CD4-positive, alpha-beta T cell treated with Interleukin-17A for 1 hour (primary cell): ENCODE measurements at places on chromosomes 16 and 17.
A peak's percentile ranks its signal among the peaks of the same experiment; 100 is the strongest.

DNA sequence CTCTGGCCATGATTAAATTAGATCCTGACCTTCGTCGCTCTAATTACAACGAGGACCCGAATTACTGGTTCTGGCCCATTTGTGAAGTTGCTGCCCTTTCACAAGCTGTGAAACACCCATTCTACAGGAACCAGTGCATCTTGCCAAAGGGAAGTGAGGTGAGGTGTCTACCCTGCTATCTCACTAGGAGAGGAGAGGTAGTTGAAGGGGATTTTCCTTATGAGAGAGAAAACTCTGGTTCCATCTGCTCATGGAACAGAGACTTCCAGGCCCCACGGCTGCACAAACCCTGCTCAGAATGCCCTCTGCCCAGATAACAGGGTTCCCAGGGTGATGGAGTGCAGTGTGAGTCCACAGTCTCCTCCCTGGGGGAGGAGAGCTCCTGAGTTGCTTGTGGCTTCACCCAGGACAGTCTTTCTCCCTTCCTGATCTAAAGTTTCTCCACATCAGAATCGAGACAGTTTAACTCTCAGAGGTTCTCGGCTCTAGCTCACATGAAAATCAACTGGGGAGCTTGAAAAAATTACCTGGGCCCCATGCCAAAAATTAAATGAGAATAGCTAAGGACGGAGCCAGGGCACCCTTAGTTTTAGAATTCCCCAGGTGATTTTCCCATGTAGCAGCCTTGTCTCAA lies 7.8 kb upstream of the SSTR2 start:
- DNase-seq: no peak

GRCh38 chr16:67936880-67937605 lies 393 bp upstream of the PSMB10 start:
- peak; percentile 87 for DNase-seq

DNA sequence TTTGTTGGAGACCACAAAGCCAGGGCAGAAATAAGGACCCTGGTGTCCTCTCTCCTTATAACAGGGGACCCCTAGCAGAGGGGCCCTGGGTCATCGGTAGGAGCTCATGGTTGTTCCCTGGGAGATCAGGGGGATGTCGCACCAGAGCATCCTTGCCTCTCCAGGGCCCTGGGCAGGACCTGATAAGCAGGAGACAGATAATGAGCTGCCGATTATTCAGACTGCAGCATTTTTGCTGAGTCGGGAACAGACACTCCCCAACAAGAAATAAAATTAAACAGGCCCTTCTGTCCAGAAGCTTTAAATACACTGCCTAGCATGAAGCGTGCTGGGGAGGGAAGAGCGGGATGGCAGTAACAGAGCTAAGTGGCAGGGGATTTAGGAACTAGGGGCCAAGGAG lies 15.4 kb upstream of the GFAP start:
- no peak for DNase-seq

DNA sequence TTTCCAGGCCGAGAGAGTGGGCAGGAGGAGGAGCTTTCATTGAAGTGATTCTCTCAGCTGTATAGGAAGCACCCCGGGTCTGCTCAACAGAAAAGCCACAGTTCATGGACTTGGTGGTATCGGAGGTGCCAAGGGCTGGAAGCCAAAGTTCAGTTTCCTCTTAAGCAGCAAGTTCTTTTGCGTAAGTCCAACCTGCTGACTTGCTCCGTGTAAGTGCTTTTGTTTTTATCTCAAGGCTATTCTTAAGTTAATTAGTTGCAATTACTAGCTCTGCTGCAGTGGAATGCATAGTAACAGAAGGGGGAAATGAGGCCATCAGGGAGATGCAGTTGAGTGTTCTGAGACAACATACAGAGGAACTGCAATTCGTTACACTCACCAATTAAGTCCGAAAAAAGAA lies 44.6 kb downstream of the SMIM36 start:
- DNase-seq: no peak

DNA sequence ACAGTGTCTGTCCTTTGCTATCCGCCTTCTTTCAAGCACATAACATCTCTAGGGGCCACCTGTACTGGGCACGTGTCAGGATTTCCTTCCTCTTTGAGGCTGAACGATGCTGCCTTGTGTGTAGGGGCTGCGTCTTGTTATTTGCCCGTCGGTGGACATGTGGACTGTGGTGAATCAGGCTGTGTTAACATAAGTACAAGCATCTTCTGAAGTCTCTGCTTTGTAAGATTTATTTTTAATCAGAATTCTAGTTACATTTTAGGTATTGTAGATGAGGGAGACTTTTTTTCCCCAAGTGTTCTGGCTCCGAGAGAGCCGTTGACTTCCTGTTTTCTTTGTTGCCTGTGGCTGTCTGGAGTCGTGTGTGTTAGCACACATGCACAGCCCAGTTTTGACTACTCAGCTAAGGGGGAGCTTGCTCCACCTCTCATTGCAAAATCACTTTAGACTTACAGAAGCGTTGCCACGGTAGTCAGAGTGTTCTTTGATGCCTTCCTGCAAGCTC lies 26.1 kb downstream of the SPG7 start:
- peak; percentile 51 for DNase-seq
